ENCODE measurements at places on chromosomes 7 and 10.

- DNase-seq = no peak
Observed at GRCh38 chr7:123824754-123825067, 20.3 kb upstream of the HYAL4 start.

- no peak for DNase-seq
Observed at GRCh38 chr10:86798611-86799010, 42.2 kb downstream of the BMPR1A start.

DNA sequence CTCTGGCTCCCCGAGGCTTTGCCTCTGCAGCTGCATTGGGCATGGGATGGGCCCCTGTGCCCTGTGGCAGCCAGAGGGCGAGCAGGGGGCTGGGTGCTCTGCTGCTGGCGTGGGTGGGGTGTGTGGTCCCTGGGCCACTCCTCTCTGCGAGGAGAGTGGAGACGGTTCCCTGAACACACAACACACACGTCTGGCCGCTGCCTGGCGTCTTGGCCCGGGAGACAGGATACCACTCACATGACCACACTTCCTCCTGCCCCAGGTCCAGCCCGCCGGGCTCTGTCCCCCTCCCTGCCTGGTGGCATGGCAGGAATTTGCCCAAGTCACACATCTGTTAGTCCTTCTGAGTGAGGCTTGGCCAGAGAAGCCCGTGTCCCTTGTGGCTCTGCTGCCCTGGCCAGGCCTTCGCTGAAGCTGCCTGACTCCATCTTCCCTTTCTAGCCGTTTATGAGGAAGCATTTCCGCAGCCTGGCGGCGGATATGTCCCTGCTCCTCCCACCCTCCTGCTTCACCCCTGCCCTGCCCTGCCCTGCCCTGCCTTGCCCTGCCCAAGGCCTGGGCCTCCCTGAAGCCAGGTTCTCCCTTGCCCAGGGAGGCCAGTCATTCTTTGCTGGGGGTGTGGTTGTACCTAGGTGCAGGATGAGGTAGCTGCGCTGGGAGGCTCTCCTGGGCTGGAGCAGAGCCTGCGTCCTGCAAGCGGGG lies 3.0 kb downstream of the BRI3 start:
- DNase-seq = peak; percentile 62

DNA sequence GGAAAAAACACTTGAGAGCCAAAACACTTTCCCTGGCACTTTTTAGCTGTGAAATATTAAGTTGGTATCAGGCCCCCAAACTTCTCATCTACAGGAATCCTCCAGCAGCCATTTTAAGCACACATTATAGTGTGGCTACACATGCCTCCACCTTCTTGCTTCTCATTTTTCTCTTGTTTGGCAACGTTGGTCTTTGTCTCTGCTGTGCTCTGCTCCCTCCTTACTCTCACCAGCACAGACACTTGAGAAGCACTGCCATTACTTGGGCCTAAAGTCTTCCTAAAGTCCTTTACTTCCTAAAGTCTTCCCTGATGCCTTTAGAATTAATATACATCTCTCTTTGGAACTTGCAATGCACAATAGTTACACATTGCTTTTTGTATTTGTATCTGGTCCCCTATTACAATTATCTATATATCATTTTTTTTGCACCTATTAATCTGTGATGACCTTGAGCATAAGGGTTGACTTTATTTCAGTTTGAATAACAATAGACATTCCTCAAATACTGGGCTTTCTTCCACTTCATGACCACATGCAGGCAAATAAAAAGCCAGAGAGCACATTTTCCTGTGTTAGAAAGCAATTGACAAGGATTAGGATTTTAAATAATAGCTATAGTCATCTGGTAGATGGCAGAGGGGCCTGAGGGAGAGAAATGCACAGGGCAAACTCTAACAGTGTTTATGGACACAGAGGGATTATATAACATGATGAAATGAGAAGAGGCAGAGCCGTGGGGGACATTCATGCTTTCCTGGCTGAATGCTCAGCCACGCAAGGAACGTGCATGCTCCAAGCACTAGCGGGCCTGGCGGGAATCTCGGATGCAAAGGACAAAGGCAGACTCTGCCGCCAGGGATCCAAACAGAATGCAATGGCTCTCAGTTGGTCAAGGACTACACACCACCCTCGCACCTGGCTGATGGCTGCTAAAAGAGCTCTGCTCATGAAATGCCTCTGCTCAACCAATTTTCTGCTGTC lies 99.3 kb downstream of the CDC14C start:
- no peak for DNase-seq

GRCh38 chr10:46540412-46541016 lies 15.9 kb downstream of the GPRIN2 start:
- DNase-seq = peak; percentile 4

DNA sequence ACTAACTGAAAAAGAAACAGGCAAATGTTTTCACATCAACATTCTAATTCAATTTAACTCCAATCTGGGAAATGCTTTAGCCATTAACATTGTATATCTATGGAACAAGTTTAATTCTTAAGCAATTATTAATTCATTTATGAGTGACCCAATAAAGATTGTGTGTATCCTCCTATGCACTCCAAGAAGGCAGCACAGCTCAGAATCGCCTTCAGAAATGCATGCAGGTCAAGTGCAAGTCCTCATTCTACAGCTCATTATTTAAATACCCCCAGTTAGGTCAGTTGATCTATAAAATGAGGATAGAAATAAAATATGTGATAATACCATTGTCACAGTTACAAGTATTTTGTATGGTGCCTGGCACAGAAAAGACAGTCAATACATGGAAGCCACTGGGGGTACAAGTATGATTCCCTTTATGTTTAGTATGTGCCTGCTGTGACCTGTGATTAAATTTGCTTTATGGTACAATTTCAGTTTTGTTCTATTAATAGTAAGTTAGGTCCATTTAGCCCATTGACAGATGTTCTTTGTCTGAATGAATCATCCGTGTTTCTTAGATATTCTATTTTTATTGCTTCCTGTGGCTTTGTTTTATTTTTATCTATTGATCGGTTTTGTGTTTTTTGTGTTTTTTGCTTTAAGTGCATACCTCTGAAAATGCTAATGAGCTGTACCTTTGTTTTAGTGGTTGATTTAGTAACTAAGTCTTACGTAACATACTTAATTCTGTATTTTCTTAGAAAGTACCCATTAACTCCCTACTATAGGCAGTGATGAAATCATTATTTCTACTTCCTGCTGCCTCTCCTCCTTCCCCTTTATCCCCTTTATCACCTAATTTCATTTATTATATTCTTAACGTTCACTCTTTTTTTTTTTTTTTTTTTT lies 42.8 kb downstream of the CPXM2 start:
- no peak for DNase-seq
